ENCODE measurements at places on chromosomes 5 and 9.

DNA sequence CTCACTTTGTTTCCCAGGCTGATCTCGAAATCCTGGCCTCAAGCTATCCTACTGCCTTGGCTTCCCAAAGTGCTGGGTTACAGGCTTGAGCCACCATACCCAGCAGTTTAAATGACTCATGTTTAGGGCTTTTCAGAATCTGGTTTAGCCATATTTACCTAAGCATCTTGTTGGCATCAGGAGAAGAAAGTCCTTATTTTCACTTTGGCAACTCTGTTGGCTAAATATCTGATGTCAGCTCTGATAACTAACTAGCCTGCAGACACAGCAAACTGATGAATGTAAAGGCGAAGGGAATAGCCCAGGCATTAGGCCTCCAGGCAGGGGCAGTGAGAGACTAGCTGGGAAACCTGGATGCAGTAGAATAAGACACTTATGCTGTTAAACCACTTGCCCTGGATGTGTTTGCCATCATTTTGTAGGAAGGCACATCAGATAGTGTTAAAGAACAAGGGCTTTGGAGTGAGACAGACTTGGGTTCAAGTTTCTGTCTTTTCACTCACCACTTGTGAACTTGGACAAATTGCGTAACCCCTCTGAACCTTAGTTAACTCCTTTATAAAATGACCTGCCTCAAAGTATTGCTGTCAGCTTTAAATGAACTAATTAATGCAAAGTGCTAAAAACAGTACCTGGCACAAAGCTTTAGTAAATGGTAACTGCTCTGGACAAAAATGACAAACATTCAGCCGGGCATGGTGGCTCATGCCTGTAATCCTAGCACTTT is 34.7 kb upstream of the GARNL3 start:
- DNase-seq = no peak

DNA sequence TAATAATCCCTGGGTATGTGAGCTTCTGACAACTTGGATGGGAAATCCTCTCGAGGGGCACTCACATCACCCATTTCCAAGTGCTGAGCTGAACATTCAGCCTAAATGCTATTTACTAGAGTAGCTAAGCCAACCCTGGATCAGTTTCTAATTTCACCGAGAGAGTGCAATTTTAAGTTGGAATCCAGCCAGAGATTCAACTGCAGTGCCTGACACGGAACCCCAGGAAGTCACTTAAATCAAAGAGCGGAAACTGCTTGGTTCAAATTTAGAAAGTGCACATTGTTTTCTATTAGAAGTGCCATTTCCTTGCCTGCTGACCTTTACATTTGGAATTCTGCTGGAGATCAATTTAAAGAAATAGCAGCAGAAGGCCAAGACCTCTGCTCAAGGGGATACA is 8.8 kb downstream of the SPRY4 start:
- DNase-seq = no peak

DNA sequence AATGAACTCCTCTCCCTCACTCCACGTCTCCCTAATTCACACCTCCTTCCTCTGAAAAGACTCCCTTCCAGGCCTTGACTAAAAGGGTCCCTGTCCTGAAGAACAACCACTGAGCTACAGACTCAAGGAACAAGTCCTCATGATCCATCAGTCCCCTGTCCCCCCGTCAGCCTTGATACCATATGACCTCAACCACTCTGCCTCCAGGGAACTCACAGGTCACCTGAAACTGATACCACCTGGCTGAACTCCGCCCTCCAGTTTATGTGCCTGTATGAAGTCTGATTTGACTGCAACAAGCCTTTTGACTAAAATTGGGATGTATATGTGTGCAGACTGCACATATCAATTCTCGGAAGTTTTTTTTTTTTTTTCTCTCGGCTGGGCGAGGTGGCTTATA is 88.7 kb downstream of the UGCG start:
- no peak for DNase-seq

DNA sequence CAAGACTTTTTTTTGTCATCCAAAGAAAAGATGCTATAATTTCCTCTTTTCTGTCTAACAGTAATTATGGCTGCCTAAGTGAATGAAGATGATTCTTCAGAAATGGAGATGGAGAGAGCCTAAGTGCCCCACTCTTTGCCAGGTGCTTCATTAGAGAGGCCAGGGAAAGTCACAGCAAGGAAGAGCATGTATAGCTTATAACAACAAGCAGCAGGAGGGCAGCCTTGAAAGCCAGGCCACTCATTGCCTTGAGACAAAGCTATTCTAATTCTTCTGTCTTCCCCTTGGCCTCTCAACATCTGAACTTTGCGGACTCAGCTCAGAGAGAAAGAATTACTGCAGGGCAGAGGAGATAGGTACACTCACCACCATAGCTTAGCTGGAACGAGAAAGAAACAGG is 112.0 kb upstream of the ZNF366 start:
- DNase-seq = no peak

DNA sequence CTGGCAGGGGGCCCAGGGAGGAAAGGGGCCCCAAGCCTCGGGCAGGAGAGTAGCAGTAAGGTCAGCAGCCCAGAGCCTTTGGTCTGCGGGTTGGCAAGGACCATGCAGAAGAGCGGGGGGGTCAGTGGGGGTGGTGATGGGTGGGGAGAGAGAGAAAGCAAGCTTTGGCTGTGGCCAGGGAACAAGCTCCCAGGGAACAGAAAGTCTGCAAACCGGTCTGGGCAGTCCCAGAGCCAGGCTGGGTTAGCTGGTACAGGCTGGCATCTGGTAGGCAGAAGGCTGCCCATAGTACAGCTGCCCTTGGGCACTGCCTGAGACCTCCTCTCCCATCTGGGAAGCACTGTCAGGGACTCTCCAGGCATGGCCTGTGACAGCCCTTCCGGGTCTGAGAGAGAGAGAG is 10.5 kb upstream of the EPB41L4B start:
- no peak for DNase-seq

DNA sequence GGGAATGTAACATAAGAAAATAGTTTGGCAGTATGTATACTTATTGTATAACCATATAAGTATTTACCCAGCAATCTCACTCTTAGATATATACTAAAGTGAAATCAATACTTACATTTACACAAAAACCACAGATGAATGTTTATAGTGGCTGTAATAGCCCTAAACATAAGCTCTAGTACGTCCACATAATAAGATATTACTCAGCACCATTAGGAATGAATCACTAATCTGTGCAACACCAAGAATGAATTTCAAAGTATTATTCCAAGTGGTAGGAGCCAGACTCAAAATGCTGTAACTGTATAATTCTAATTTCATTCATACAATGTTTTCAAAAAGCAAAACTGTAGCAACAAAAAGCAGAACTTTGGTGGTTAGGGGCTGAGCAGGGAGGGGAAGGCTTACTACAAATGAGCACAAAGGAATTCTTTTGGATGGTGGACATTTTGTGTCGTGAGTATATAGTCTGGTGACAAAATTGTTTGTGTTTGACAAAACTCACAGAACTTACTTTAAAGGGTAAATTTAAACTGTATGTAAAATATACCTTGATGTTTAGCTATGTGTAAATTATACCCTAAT is 11.9 kb upstream of the C5orf46 start:
- no peak for DNase-seq

- DNase-seq = no peak
These were observed 368.3 kb downstream of the CAAP1 start for GRCh38 chr9:26524267-26524666.

DNA sequence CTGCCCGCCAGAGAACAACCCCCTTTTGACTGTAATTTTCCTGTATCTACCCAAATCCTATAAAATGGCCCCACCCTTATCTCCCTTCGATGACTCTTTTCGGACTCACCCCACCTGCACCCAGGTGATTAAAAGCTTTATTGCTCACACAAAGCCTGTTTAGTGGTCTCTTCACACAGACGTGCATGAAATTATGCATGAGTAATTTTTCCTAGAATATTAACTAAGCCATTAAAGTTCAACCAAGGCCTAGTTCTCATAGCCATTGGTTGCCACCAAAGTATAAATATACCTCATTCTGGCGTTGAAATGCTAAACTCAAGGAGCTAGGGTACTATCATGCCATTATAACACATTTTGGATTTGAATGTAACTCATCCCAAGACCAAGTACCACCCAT is 243.9 kb downstream of the ZNF608 start:
- DNase-seq = no peak

DNA sequence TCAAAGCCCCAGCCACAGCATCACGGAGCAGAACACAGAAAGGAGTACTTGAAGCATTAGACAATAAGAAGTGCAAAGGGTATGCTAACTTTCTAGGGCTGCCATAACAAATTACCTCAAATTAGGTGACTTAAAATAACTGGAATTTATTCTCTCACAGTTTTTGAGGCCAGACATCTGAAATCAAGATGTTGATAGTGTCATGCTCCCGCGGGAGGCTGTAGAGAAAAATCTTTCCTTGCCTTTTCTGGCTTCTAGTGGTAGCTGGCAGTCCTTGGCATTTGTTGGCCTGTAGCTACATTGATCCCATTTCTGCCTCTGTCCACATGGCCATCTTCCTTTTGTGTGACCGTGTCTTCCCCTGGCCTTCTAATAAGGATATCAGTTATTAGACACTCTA is 51.9 kb upstream of the SPDL1 start:
- DNase-seq = no peak

- DNase-seq = peak; percentile 75
These were observed 126.4 kb upstream of the ZNF366 start for GRCh38 chr5:72633649-72634048.

GRCh38 chr9:131416509-131416908 is 22.6 kb downstream of the PRRC2B start:
- no peak for DNase-seq

DNA sequence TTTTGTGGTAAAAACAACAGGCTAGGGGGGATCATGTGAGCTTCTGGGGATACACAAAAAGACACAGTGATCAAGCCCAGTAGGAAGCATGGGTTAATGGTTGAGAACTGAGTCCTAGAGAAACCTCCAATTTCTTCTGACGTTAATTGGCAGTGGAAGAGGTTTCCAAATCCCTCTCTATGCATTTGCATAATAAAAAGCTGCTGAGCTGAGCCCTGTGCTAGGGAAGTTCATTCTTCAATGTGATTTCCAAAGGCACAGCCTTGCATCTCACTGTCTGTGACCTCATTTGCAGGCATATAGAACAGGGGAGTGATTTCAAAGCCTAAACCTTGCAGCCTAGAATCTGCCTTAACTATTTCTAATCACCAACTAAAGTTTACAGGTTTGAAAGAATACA is 812 bp downstream of the DNAH5 start:
- no peak for DNase-seq

GRCh38 chr5:37661227-37661920 is 178.5 kb downstream of the GDNF start:
- DNase-seq = no peak

DNA sequence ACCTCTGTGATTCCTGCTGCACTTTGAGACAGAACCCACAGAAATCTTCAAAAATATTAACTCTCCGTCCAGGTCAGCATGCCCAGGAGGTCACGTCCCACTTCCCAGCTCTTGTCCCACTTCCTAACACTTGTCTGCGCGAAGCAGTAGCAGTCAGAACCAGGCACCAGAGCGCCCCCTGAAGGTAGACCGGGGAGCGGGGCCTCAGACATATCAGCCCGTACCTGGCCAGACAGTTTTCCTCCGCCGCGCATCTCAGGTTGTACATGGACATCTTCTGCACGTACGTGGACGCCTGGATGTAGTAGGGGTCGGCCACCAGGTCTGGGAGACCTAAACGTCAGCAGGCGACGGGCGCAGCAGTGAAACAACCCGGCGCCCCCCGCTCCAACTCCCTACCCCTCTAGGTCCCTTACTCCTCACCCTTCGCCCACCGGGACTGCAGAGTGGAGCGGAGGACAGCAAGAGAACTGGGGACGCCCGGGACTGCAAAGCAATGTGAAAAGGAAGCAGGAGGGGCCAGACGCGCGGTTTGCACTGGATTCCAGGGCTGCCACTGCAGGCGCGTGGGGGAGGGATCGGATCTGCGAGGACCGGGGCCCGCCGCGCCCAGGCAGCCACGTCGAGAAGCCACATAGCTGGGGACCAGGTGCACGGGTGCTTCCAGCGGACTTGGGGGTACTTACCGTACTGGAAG is 1.2 kb downstream of the LOX start:
- DNase-seq = peak; percentile 46

- DNase-seq = no peak
These were observed 57.5 kb upstream of the OLFM1 start for GRCh38 chr9:135029871-135030565.

- no peak for DNase-seq
These were observed 869.4 kb upstream of the NUDT12 start for GRCh38 chr5:104431981-104432380.

GRCh38 chr9:36423206-36423605 is 23.1 kb upstream of the RNF38 start:
- no peak for DNase-seq

DNA sequence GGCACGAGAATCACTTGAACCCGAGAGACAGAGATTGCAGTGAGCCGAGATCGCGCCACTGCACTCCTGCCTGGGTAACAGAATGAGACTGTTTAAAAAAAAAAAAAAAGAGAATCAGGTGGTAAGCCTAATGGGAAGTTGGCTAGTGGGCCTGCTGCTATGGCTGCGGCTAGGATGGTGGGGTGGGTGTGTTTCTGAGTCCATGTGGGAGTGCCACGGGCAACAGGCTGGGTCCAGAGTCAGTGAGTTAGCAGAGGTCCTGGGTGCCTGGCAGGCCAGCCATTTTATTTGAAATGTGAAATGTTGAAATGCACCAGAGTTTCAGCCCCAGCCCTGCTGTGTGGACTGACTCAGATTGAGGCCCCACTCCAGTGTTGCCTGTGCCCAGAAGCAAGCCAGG is 37.8 kb downstream of the JADE2 start:
- DNase-seq = no peak

GRCh38 chr5:168234133-168234532 is 57.3 kb upstream of the WWC1 start:
- DNase-seq = no peak

DNA sequence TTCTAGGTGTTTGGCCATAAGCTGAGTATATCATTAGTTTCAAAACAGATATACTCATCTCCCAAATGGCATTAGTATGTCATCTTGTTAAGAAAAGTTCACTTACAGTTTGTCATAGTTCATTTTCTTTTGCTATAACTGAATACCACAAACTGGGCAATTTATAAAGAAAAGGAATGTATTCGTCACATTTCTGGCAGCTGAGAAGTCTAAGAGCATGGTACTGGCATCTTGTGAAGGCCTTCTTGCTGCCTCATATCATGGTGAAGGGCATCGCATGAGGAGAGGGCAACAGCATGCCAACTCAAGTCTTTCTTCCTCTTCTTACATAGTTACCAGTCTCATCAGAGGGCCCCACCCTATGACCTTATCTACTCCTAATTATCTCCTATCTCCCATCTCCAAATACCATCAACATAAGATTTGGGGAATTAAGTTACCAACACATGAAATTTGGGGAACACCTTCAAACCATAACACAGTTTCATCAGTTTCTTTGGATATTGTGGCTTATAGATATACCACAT is 20.4 kb upstream of the ITGA1 start:
- DNase-seq = no peak

GRCh38 chr5:172839669-172840431 is 5.8 kb downstream of the ERGIC1 start:
- no peak for DNase-seq

- no peak for DNase-seq
These were observed 6.5 kb upstream of the PLIN2 start for GRCh38 chr9:19133549-19134345.

DNA sequence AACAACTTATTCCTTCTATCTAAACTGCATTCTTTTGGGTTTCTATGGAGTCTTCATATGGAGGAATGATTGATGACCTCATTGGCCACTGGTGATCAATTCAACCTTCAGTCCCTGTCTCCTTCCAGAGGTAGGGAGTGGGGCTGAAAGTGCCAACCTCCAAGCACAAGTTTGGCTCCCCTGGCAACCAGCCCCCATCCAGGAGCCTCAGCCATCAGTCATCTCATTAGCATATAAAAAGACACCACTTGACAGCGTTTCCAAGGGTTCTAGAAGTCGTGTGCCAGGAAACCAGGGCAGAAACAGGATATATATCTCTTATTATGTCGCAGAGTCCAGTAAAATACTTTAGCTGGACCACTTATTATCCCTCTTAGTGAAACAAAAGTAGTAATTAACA is 9.8 kb downstream of the SLC31A2 start:
- DNase-seq = no peak

All from skeletal muscle cell (primary cell).